ENCODE measurements at places on chromosomes 3 and 15. TPM values are rescaled to one million over a fixed set of nuclear protein-coding genes. Genes with fewer than 3 reads are reported as not detected.

Gene ZBTB20
- total RNA-seq = 99.9 TPM

Gene C15orf62
- total RNA-seq = 0.11 TPM

Gene SLC15A2
- total RNA-seq = 14.0 TPM

Gene SCN11A
- total RNA-seq = 11.8 TPM

Gene TRIM71
- total RNA-seq = 0.74 TPM

Gene BCL2A1
- 2.3 TPM for total RNA-seq

Gene NME9
- 0.16 TPM for total RNA-seq

Gene SAMD7
- not detected for total RNA-seq

Gene SLC22A13
- total RNA-seq = 0.58 TPM

Gene METTL6
- total RNA-seq = 37.1 TPM

Gene C3orf22
- not detected for total RNA-seq

Gene CDCP1
- 2.9 TPM for total RNA-seq

Gene ERICH6
- 0.21 TPM for total RNA-seq

Gene DUOX1
- total RNA-seq = 10.3 TPM

Gene NPRL2
- total RNA-seq = 17.3 TPM

Gene HRG
- not detected for total RNA-seq

Gene TEX9
- total RNA-seq = 17.3 TPM

Gene AMIGO3
- not detected for total RNA-seq

Gene ALG1L2
- 0.85 TPM for total RNA-seq

Gene RTP1
- not detected for total RNA-seq

Gene ITGB5
- total RNA-seq = 32.9 TPM

Gene ENTPD3
- 8.5 TPM for total RNA-seq

Gene CLRN1
- not detected for total RNA-seq

Gene SEC62
- 78.9 TPM for total RNA-seq

Gene GLCE
- total RNA-seq = 44.4 TPM

Gene CIDEC
- total RNA-seq = not detected

Gene PSMA4
- total RNA-seq = 194 TPM

Gene SENP7
- 136 TPM for total RNA-seq

Gene IL16
- 10.6 TPM for total RNA-seq

Gene GUCA1C
- total RNA-seq = not detected

Gene C2CD4A
- total RNA-seq = 0.11 TPM

Gene CHRNB4
- 0.53 TPM for total RNA-seq

Gene ACTL6A
- total RNA-seq = 54.9 TPM

Gene PLSCR2
- 0.85 TPM for total RNA-seq

Gene PPP1R14D
- not detected for total RNA-seq

Gene UROC1
- not detected for total RNA-seq

Gene GRAMD1C
- 14.3 TPM for total RNA-seq

Gene PLSCR5
- total RNA-seq = not detected

Gene TTC21A
- 4.3 TPM for total RNA-seq

Gene B3GALNT1
- total RNA-seq = 37.5 TPM
